IMR-90 (cell line): ENCODE measurements at places on chromosomes 16 and 17. TPM values are rescaled to one million over a fixed set of nuclear protein-coding genes. Genes with fewer than 3 reads are reported as not detected.

Gene KRTAP2-2
- total RNA-seq = not detected in 2 replicates

Gene ALOX15
- not detected in 2 replicates for total RNA-seq

Gene OR1A1
- not detected in 2 replicates for total RNA-seq

Gene GPR179
- total RNA-seq = not detected in 2 replicates

Gene ITGA2B
- under 0.01 TPM in 2 replicates for total RNA-seq

Gene KRTAP4-9
- total RNA-seq = not detected in 2 replicates

Gene PARN
- 25.1 and 31.1 TPM in 2 replicates for total RNA-seq

Gene LRRC37A3
- total RNA-seq = 3.3 and 4.5 TPM in 2 replicates

Gene IGSF6
- total RNA-seq = not detected in 2 replicates

Gene CD300E
- total RNA-seq = not detected in 2 replicates

Gene NCBP3
- total RNA-seq = 10.8 and 15.6 TPM in 2 replicates

Gene HES7
- total RNA-seq = not detected in 2 replicates

Gene UBB
- 3,383 and 4,283 TPM in 2 replicates for total RNA-seq

Gene MYH3
- total RNA-seq = 0.28 and 0.54 TPM in 2 replicates

Gene NPIPB6
- 0.18 and 0.56 TPM in 2 replicates for total RNA-seq

Gene DLG4
- total RNA-seq = 8.1 and 8.2 TPM in 2 replicates

Gene CHST6
- total RNA-seq = under 0.01 TPM in 2 replicates
